ENCODE measurements at places on chromosomes 1 and 21.

GRCh38 chr1:59595774-59596173, 219.0 kb upstream of the HOOK1 start:
- no peak for DNase-seq

DNA sequence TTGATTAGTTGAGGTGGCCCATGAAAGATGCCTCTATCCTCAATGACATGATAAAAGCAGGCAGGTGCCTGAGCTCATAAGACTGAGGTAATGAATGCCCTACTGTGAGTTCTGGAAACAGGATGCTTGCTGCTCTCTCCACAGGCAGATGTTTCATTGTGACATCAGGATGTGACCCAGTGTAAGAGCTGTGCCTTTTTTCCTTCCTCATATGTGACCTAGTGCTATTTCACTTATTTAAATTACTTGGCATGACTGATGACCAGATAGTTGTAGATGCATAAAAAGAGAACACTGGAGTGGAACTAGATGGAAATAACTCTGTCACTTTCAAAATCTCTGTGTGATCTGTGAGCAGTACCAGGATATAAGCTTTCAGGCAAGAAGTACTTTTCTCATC, 31.9 kb downstream of the KIF14 start:
- no peak for DNase-seq

GRCh38 chr1:29357452-29357851, 121.1 kb downstream of the PTPRU start:
- DNase-seq, result no peak

- no peak for DNase-seq
Measured at GRCh38 chr1:228397966-228398365, 8.7 kb downstream of the TRIM11 start.

DNA sequence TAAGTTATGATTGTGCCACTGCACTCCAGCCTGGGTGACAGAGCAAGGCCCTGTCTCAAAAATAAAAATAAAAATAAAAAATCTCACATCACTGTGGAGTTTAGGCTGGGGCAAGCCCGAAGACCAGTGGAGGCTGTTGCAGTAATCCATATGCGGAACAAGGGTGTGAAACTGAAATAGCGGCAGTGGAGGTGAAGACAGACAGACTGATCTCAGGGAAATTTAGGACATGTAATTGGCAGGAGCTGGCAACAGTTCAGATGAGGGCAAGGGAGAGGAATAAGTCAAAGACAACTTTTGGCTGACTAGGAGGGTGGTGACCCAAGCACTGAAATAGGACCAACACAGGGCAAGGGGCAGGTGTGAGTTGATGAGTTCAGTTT, 8.4 kb downstream of the ARMH1 start:
- DNase-seq, result no peak

GRCh38 chr21:28423521-28424190, 569.0 kb downstream of the LTN1 start:
- no peak for DNase-seq

- DNase-seq, result no peak
Measured at GRCh38 chr1:151273924-151274466, 8.1 kb upstream of the ZNF687 start.

Data from T-helper 2 cell (primary cell).